ENCODE measurements at places on chromosomes 6 and 20.

DNA sequence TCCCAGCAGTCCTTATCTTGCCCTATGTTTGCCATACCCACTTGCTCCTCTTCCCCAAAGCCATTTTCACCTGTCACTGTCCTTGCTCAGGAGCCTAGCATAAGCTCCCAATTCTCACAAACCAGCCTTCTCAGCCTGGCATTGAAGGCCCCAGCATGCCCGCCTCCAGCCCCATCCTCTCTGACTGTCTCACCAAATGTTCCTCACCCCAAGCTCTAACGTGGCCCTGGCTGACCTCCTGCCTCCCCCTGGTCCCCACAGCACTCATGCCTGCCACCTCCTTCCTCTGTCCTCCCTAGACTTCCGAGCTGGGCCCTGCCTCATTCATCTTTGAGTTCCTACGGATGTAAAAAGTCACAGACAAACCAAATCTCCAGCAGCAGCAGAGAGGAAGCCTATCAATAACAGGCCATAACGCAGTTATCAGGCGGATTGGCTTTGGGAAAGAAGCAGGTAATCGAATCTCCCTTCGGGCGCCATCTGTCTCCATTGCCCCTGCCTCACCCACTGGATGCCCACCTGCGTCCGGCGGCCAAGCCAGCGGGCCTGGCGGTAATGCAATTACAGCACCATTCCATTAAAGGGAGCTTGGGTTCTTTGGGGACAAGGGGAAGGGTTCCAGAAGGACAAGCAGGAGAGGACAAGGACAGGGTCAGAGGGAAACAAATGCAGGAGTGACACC lies 104.4 kb downstream of the MRPL14 start:
- DNase-seq: peak; percentile 50

GRCh38 chr6:165986914-165987482 lies 180.7 kb downstream of the TBXT start:
- DNase-seq: no peak

- no peak for DNase-seq
Measured at GRCh38 chr6:135586844-135587243, 89.3 kb upstream of the AHI1 start.

GRCh38 chr6:114576330-114576729 lies 233.5 kb upstream of the HS3ST5 start:
- DNase-seq: no peak

- no peak for DNase-seq
Measured at GRCh38 chr6:118602300-118602699, 49.1 kb downstream of the CEP85L start.

DNA sequence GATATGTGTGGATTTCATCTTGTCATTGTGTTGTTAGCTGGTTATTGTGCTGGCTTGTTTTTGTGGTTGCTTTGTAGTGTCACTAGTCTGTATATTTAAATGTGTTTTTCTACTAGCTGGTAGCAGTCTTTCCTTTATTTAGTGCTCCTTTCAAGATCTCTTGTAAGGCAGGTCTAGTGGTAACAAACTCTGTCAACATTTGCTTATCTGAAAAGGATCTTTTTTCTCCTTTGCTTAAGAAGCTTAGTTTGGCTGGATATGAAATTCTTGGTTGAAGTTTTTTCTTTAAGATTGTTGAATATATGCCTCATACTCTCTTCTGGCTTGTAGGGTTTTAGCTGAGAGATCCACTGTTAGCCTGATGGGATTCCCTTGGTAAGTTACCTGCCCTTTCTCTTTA lies 32.7 kb upstream of the TFB1M start:
- DNase-seq: no peak

DNA sequence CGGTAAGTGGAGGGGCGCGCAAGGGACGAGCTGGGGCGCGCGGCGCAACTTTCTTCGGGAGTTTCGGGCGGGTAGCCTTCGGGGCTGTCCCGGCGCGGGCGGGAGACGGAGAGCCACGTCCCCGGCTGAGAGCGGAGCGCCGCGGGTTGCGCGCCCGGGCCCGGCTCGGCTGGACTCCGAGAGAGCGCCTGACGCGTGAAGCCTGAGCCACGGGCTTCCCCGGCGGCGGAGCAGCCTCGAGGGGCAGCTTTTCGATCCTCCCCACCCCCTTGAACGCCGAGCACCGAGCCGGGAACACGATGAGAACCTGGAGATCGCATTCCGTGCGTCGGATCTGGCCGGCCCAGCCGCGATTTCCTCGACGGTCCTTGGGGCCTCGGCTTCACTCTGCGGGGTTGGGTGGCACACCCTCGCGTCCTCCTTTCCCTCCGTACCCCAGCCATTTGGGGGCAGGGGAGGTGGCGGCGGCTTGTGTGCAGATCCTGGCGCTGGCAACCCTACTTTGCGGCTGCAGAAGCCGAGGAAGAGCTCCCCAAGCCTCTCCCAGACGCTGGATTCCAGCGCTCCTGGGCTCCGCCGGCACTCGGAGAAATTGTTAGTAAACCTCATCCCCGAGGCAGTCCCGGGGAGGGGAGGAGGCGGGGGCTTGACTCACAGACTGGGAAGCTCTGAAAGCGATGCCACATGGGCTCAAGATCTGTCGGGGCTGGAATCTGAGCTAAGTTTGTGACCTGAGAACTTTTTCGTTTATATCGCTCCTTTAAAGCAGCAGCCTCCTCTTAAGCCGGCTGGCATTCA lies 572 bp downstream of the DSE start:
- DNase-seq: peak; percentile 95

DNA sequence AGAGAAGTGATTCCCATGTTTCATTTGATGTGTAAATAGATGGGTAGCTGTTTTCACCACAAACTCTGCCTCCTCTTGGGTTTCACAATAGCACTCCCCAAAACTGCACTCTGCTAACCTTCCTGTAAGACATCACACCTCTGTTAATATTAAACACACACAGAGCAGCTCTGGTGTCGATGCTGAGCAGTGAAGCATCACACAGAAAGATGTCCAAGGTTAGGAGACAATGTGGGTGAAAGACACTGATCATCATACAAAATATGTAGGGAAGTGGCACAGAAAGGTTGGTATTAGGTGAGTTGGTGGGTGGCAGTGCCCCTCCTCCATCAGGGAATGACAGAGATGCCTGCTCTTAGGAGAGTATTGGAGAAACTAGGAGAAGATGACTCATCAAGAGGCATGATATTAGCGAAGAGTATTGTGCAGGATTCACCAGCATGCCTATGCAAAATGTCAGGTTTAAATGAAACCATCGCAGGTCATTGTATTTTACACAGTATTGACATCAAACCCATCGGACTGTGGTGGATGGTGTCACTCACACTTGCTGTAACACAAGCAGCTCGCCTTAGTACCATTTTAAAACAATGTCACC lies 199.7 kb downstream of the TBXT start:
- DNase-seq: no peak

DNA sequence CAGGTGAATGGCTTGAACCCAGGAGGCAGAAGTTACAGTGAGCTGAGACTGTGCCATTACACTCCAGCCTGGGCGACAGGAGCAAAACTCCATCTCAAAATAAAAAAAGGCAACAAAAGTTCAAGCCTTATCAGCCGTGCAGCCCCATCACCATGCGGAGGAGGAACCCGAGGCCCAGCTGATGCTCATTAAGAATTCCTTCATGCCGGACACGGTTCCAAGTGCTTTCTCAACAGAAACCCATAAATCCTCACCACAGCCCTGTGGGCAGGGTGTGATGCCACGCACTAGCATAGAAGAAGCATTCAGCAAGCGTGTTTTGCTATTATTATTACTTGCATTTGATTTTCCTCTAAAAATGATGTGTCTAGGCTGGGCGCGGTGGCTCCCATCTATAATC lies 56.3 kb downstream of the PREX1 start:
- peak; percentile 81 for DNase-seq

DNA sequence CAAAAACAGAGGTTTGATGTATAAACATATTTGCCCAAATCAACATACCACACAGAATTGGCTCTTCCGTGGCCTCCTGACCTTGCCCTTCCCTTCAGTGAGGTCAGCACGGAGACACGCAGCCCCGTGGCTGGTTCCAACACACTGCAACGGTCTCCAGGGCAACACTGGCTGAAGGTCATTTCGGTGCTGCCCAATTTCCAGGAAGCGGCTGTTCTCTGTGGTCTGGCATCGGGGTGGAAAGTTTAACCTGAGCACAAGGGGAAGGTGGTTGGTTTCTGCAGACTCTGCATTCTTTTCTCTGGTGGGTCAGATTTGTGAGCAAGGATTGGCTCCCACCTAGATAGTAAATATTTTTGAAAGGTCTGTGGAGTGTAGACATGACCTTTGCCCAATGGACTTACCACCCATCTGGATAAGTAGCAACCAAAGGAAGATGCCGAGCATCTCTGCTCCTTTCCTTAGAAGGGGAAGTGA lies 177.6 kb upstream of the PHACTR1 start:
- DNase-seq: peak; percentile 87

- DNase-seq: no peak
Measured at GRCh38 chr6:71411882-71412281, 123.3 kb downstream of the OGFRL1 start.

DNA sequence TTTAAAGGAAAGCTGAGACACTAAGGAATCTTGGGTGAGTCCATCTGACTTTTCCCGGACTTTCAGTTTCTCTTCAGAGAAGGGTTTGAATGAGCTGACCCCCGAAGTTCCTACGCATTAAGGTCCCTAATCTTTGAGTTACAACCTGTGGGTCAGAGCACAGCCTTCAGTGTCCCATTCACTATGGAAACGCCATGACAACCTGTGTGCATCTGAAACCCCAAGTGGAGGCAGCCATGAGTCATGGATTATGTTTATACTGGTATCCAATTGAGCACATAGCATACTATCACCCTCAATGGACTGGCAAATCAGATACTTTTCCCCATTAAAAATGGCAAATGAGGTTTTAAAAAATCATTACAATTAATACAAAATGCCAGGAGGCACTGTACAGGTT lies 11.4 kb downstream of the MYLK4 start:
- no peak for DNase-seq

GRCh38 chr20:62422636-62423325 lies 4.6 kb downstream of the RBBP8NL start:
- no peak for DNase-seq

- DNase-seq: no peak
Measured at GRCh38 chr6:100568255-100568654, 103.5 kb upstream of the SIM1 start.

DNA sequence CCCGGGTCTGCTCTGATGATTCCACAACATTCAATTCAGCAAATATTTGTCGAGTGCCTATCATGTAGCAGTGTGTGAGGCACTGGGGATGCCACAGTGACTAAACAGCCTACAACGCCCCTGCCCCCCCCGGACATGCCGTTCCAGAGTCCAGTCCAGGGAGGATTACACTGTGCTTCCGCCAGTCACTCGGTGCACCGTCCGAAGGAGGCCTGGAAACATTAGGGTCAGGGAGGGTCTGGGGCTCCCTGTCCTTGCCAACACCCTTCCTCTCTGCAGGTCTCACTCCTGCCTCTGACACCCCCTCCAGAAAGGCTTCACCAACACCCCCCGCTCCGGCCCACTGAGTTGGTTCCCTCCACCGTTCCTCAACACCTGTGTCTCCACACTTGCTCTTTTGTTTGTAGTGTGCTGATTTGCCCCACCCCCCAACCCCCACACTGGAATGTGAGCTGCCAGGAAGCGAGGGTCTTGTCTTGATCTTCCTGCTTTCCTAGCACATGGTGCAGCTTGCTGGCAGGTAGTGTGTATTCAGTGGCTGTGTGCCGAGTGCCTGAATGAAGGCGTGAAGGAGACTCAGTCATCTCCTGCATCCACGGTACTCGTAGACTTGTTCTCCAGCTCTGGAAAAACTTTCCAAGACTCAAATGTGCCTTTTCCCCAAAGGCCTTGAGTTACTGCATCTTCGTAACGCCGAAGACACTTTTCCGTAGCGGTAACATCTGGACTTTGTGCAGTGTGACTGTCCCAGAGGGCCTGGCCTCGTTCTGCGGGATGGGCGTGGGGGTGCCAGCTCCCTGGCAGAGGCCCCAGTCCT lies 150.4 kb downstream of the ZDHHC14 start:
- no peak for DNase-seq

DNA sequence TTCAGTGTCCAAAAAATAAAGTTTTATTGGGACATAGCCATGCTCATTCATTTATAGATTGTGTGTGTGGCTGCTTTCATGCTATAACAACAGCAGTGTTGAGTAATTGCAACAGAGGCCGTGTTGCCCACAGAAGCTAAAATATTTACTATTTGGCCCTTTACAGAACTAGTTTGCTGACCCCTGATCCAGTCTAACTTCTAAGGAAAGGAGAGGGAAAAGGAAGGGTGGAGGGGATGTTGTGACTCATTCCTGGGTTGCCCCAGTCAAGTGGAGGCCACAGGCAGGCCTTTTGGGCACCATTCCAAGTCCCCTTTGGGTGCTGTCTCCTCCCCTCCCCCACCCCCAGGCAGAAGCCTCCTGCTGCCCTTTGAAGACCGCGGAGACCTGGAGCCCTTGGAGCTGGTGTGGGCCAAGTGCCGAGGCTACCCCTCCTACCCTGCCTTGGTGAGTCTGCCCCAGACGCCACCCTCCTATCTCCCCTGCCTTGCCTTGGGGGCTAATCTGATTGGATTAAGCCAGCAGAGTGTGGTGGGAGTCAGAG lies 28.4 kb downstream of the BRPF3 start:
- DNase-seq: no peak

DNA sequence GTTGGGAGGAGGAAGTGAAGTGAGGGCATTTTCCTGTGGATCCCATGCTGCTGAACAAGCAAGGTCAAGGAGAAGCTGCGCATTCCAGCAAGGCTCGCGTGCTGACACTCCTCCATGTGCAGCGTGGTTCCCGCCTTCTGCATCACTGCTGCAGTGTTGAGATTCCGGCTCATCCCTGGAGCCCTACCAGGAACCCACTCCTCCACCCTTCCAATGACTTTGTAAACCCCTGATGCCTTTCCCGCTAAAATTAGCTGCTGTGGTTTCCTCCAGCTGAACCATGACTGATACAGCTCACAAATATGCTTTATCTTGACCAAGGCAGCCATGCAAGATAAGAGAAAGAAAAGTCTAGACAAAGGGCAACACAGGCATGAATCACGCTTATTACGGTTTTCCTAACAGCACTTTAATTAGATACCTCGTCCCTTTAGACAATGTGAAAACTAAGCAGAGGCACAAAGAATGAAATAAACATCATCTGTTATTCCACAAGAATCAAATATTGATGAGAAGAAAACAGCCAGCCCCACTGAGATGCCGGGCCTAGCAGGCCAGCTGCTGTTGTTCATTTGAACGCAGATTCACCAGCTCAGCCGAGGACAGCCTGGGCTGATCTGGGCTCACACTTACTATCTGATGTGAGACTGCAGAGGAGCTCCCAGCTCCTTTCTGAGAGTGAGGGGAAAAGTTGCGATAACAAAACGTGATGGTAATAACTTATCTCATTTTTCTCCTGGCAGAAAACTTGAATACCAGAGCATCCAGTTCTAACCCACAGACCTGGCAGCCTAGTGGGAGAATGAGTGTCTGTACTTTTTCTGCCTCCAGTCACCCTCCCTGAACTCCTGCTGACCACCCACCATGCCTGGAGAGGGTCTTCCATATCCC lies 14.2 kb upstream of the BNIP5 start:
- DNase-seq: peak; percentile 92

GRCh38 chr20:19826179-19826914 lies 68.3 kb downstream of the RIN2 start:
- DNase-seq: no peak

Measured in posterior vena cava (tissue), 2 donors.